Frontal cortex (tissue), 4 donors: ENCODE measurements at places on chromosomes 4 and X. TPM values are rescaled to one million over a fixed set of nuclear protein-coding genes. Genes with fewer than 3 reads are reported as not detected.

DNA sequence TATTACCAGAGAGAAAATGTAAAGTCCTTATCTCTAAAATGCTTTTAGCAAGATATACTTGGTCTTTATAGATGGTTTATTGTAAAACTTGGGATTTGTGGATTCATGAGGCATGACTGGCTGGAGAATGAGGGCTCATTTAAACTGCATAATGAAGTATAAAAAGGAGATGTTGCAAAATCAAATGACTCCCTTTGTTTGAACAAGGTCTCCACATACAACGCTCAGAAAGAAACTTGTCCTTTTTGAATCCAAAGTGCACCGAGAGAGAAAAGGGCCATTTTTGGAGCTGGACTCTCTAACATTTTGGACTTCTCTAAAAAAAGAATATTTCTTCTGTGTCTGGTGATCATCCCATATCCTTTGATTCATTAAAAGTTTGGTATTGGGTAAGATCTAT lies 7.7 kb upstream of the EIF1AX start:
- DNase-seq, result no peak

- no peak for DNase-seq
Observed at GRCh38 chr4:6767748-6768538, 14.6 kb upstream of the KIAA0232 start.

DNA sequence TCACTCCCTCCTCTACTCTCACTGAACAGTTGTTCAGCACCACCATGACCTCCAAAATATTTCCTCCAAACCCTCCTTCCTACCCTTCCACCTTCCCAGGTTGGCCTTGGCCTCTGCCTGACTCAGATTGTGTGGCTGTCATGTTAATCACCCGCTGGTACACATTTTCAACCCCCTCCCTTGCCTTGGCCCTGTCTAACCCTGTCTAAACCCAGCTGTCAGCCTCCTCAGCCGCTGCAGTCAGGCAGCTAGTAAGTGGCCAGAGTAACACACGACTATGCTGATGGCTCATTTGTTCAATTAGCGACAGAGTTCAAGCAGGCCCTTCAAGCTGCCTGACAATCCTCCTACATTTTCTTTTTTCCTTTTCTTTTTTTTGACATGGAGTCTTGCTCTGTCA lies 18.0 kb downstream of the ING2 start:
- DNase-seq, result no peak

Gene GNL3L
- total RNA-seq, result 19.2 TPM

GRCh38 chr4:175823015-175823742 lies 11.1 kb upstream of the GPM6A start:
- DNase-seq, result no peak

- no peak for DNase-seq
Observed at GRCh38 chrX:37677243-37677642, 8.3 kb upstream of the XK start.

DNA sequence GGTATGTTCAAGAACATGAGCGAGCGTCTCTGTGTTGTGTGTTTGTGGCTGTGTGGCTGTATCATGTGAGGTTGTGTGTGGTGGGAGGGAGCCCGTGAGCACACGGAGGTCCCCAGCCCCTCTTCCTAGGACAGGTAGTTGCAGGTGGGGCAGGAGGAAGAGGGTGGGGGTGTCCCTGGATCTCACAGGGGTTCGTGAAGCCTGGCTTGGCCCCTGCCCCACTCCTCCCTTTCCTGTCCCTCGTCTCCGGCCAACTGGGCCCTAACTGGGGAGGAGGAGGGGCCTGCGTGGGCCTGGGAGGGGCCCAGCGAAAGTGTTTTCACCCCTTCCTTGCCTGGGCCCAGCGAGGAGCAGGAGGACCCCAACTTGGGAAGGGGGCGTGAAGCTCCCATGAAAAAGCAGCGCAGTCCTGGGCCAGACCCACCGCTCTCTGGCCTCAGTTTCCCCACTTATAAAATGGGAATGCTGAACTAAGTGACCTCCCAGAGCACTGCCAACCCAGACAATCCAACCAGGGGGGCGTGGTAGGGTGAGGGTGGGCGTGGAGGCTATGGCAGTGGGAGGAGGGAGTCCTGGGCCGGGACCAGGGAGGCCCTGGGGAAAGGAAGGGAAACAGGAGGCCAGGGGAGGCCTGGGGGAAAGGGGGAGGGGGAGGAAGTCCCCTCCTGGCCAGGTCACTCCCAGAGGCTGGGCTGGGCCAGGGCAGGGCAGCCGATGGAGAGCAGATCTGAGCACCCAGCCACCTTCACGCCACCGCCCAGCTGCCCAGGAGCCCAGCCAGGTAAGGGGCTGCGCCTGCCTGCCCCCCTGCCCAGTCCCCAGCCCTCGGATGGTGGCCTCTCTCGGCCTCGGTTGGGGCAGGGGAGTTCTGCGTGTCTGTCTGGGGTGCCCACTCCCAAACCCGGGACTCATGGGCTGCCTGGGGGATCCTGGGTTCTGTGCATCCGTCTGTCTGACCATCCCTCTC lies at the start of gene AVPR2:
AVPR2 (plus strand) TSS at position 683 of the 967 bp plus-strand sequence. CDS start 473 bp downstream, outside the sequence.
- DNase-seq, result no peak

DNA sequence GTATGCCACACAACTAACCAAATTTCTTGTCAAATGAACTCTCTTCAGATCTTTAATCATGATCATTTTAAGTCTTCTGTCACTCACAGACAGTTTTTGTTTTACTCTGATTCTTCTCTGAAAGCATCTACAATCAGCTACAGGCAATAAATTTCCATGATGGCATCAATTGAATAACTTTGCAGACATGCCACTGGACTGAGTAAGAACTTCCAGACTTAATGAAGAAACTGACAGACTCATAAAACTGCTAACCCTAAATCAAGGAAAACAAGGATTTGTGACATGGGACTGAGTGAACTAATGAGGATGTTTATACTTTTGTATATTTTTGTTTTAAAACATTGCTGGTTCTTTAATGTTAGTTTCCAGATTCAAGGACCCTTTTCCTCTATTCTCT lies 5.5 kb upstream of the PPP1R2C start:
- DNase-seq, result no peak
